ENCODE measurements at places on chromosomes 11 and 22.

- DNase-seq: no peak
Measured at GRCh38 chr22:49550766-49551362, 276.8 kb downstream of the BRD1 start.

DNA sequence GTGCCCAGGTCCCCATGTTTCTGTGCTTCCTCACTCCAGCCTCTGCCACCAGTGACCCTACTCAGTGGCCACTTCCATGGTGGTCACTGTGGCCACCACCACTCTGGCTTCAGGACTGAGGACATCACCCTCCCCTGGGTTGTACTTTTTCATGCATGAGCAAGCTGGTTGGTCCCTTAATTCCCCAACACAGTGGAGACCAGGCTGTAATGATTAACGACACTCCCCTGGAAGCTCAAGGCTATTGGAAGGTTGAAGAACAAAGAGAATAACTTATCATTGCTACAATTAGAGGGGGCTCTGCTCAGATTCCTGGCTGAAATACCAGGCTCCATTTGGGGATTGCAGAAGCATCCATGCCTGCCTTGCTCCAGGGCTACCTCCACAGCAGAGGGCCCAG is 10.5 kb downstream of the PLAAT4 start:
- no peak for DNase-seq

DNA sequence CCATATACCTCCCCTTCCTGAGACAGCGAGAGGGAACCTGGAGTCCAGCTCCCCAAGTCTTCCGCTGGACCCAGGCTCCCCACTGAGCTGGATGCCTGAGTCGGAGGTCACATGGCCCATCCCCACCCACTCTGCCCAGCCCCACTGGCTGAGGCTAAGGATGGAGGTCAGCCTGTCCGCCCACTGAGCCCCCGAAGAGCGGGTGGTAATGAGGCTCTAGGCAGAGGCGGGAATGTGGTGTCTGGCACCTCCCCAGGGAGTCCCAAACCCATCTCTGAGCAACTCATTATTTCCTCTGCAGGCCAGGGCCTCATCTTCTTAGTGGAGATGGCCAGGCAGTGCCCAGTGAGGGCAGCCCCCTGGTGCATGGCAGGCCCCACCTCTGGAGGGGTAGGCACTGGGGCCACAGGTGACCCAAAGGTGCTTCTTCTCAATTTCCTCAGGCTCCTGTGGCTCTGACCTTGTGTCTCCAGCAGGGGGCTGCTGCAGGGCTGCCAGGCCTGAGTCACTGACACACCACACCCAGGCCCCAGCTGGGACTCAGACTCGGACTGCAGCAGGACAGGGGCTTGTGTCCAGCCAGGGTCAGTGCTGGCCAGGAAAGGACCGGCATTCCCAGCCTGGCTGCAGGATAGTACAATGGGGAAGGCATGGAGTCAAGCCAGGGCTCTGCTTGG is 10.2 kb upstream of the PDE2A start:
- peak; percentile 52 for DNase-seq

DNA sequence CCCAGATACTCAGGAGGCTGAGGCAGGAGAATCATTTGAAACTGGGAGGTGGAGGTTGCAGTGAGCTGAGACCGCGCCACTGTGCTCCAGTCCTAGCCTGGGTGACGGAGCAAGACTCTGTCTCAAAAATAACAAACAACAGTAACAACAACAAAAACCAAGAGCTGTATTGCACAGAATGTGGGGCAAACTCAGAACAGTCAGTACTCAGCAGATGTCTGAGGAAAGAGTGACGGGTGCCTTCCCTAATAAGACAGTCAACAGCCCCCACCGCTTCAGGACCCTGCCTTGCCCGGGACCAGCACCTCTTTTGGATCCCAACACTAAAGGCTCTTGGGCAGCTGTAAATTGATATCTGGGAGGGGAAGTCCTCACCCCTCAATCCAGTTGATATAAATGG is 40.3 kb downstream of the RIBC2 start:
- DNase-seq: no peak

- no peak for DNase-seq
Measured at GRCh38 chr11:46246521-46246920, 30.9 kb upstream of the CREB3L1 start.

- DNase-seq: no peak
Measured at GRCh38 chr22:39383841-39384625, 15.5 kb upstream of the TAB1 start.

GRCh38 chr11:112216561-112217105 is 9.6 kb upstream of the PTS start:
- no peak for DNase-seq

- peak; percentile 16 for DNase-seq
Measured at GRCh38 chr11:45145379-45146071, 914 bp upstream of the PRDM11 start.

GRCh38 chr11:115892016-115892415 is 387.8 kb upstream of the CADM1 start:
- no peak for DNase-seq

DNA sequence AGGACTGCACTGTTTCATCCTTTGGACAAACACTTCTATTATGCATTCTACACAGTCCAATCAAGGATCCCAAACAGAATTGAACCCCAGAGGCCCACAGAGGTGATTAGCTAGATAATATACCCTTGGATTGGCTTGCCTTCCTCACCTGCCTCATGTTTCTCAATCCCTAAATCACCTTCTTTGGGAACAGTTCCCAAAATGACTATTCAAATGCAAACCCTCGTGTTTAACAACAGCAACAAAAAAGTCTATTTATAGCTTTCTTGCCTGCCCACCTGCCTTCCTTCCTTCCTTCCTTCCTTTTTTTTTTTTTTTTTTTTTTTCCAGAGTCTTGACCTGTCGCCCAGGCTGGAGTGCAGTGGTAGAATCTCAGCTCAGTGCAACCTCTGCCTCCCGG is 180.0 kb downstream of the CNTN5 start:
- DNase-seq: no peak

GRCh38 chr22:41280065-41280464 is 5.9 kb downstream of the RANGAP1 start:
- DNase-seq: no peak

GRCh38 chr11:61011950-61012736 is 40.7 kb downstream of the CD6 start:
- DNase-seq: no peak

DNA sequence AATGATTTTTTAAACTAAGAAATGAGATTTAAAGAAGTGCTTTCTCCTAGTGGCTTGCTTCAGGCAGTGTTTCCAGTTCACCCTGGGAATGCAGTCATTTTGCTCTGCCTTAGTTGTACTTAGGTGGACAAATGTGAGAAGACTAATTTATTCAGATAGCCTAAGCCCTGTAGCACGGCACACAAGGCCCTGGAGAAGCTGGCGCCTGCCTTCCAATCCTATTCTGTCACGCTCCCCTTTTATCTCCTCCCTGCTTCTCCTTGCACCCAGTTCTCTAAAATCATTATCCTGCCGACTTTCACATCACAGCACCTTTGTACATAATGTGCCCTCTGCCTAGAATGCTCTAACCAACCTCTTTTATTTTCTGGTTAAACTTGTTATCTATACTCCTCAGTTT is 64.0 kb downstream of the PPME1 start:
- DNase-seq: no peak

GRCh38 chr11:78400116-78400515 is 17.5 kb downstream of the GAB2 start:
- no peak for DNase-seq

DNA sequence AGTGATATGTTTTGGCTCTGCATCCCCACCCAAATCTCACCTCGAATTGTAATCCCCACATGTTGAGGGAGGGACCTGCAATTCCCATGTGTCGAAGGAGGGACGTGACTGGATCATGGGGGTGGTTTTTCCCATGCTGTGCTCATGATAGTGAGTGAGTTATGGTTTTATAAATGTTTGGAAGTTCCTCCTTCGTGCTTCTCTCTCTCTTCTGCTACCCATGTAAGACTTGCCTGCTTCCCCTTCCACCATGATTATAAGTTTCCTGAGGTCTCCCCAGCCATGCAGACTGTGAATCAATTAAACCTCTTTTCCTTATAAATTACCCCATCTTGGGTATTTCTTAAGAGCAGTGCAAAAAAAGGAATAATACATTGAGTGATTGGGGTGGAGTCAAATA is 7.3 kb upstream of the CEP295 start:
- DNase-seq: no peak

- no peak for DNase-seq
Measured at GRCh38 chr11:106961518-106961917, 56.8 kb downstream of the GUCY1A2 start.

DNA sequence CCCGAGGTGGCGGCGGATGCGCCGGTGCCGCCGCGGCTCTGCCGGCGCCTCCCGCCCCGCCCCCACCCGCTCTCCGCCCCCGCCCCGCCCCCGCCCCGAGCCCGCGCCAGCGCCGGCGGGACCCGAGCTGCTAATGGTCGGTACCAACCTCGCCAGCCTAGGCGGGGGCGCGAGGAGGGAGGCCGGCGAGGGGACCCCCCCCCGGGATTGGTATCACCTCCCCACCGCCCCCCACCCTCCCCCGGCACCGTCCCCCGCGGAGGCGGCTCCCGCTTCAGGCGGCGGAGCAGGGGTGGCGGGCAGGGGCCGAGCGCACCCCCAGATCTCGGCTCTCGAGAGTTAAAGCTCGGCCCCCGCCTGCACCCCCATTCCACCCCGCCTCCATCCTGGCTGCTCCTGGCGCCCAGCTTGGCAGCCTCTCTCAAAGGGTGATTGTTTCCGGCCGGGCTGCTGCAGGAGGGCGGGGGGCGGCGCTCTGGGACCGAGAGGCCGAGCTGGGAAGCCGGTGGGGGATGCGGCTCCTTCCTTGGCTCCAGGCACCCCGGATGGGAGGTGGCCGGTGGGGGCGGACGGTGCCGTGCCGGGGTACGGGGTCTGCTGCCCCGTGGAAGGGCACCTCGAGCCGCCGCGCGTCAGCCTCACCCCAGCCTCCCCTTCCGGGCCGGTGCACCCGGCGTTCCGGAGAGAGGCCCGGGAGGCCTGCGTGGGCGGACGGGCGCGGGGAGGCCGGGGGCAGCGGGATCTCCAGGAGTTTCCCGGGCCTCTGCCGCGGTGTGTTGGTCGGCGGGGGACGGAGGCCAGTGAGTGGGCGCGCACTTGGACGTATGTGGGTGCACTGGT is at the start of gene B3GAT1:
TSS of gene B3GAT1 (minus strand) at position 40 of the 840 bp plus-strand sequence. CDS start 24,583 bp downstream, outside the sequence.
- DNase-seq: peak; percentile 25

- no peak for DNase-seq
Measured at GRCh38 chr11:122898799-122899198, 16.2 kb downstream of the JHY start.

GRCh38 chr11:34407121-34407813 is 31.5 kb upstream of the CAT start:
- no peak for DNase-seq

DNA sequence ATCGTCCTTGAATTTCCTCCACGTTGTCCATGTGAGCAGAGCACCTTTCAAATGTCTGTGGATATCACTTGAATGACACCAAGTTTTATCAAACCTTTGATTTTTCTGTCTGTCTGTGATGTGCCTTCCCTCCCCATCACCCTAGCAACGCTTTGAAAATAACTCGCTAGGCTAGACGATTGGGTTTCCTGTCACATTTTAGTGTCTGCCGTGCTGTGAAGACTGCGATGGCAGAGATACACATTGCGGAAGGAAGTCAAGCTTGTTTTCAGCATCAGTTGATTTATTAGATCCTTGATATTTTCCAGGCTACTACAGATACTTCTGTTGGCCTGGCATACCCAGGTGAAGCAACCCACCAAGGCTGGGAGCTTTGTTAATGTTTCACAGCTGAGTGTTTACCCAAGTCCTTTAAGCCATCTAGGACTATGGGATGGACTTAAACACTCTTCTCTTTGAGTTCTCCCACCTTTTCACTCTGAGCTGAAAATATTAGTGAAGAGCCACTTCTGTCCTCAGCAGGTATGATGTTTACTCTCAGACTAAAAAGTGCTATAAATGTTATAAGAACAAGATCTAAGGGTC is 93.6 kb upstream of the CD44 start:
- DNase-seq: peak; percentile 48

DNA sequence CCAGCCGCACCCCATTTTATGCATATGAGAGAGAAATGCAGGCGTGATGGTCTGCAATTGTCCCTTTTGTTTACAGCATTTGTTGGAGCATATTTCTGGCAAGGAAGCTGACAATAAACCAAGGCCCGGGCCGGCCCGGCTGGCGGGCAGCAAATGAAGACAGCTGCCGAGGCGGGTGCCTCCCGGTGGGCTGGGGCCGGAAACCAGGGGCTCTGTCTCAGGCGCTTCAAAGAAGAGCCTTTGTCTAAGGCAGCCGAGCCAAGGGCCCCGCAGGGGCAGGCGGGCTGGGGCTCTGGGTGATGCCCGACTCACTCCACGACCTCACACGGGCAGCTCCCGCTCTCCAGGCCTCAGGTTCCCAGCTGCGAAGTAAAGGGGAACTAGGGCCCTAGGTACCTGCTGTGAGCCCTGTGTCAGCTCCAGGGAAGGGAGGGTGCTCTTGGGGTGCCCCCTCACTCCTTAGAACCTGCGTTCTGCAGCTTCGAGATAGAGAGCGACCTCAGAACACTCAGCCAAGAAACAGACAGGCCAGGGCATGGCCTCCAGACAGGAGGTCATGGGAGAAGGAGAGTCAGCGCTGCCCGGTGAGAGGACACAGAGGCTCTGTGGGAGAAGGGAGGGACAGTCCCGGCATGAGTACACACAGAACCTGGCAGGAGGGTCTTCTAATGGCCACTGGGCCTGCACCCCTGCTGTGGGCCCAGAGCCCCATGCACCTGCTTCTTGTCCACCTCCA is 2.4 kb downstream of the LINC01488 start:
- no peak for DNase-seq

- DNase-seq: no peak
Measured at GRCh38 chr11:134071306-134071705, 2.4 kb downstream of the JAM3 start.

- DNase-seq: no peak
Measured at GRCh38 chr22:26975865-26976264, 318.5 kb downstream of the MIAT start.

DNA sequence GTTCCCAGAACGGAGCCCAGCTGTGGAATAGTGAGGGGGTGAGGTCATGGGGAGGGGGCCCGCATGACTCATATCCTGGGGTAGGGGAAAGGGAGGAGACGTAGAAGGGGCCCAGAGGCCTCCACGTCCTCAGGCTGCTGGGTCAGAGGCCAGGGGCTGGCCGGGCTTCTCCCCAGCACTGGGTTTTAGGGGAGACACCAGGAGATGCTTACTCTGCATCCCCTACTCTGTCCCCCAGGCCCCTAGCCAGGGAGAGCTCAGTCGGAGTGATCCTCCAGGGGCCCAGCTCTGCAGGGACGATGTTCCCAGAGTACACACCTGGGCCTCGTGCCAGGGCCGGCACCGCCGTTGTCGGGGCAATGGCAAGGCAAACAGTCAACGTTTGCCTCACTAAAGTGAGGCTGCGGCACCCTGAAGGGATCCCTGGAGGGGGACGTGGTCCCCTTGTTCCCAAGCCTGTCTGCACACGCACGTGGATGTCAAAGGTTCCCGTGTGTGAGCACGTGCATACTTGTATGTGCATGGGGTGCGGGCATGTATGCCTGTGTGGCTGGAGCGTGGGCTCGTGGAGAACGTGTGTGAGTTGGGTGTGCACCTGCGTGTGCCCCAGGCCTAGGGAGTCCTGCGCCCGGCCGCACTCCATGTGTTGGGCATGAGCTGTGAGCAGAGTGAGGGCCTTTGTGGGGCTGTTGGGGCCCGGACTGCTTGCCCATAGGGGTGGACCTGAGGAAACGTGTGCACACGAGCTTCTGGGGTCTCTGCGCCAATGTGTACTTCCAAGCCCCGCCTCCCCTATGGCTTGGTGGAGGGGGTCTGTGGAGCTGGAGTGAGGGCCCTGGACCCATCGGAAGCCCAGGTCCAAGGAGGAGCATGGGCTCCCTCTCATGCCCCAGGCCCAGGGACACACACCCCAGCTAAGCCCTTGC is 14.2 kb downstream of the PRR33 start:
- DNase-seq: no peak

- no peak for DNase-seq
Measured at GRCh38 chr11:127042445-127042844, 41.9 kb upstream of the KIRREL3 start.

Data from activated CD4-positive, alpha-beta T cell treated with anti-CD3 and anti-CD28 coated beads, Interleukin-2, amount 50 U/mL, for 48 hours (primary cell).